ENCODE measurements at places on chromosomes 5 and 9. TPM values are rescaled to one million over a fixed set of nuclear protein-coding genes. Genes with fewer than 3 reads are reported as not detected.
A peak's percentile ranks its signal among the peaks of the same experiment; 100 is the strongest.

DNA sequence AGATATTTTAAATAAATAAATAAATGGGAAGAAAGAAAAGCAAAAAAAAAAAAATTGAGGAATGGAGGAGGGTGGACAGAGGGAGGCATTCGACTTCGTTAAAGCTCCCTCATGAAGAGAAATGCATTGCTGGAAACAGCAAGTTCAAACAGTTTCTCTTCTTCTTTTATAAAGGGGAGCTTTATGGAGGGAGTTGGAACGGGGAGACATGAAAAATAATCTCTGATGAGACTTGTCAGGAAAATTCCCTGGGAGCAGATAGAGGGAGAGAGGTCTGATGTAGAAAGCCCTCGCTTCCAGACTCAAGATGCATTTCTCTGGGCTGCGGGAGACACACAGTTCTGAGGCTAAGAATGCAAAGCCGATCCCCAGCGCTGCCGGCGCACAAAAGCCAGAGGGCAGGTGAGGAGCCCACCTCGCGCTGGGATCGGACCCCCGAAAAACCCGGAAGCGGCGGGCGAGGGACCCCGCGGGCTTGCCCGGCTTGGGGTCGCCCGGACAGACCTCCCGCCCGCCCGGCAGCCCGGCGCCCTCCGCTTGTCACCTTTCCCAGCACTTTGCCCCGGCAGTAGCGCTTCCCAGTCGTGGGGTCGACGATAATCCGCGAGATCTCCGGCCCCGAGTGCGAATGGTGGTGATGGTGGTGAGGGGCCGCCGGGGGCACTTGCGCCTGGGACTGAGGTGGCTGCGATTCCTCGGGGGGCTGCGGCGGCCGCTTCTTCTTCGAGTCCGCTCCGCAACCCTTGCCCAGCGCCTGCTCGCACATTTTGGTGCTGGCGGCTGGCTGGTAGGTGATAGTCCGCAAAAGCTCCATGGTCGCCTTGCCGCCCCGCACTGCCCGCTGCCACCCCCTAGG, 512 bp downstream of the PLK2 start:
- DNase-seq: peak; percentile 15

GRCh38 chr5:178895615-178896571, at the start of gene ZFP2:
Gene ZFP2 (plus strand): TSS chr5:178895913. CDS start chr5:178931314, 35,401 bp downstream.
- no peak for DNase-seq

FOXD4 gene
- 0.16 TPM for total RNA-seq

CTNND2 gene
- total RNA-seq: not detected

- DNase-seq: no peak
These were observed 216.3 kb downstream of the CDK5RAP2 start for GRCh38 chr9:120363697-120364096.

DNA sequence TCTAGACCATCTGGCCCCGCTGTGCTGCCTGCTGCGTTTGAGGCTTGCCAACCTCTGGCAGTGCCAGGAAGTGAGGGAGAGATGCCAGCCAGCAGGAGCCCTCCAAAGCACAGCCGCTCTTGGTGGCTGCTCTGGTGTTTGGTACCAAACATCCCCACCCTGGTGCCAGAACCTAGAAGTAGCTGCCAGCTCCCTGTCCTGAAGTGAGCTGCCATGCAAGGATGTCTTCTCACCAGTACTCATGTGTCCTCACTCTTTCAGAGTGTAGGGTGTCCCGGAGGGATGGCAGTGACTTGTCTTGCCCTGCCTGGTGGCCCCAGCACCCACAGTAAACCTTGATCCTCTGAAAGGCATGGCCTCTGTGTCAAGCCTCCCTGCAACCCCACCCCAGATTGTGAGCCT, 43.4 kb downstream of the AMBP start:
- DNase-seq: no peak

MAMDC2 gene
- 9.9 TPM for total RNA-seq
